ENCODE measurements at places on chromosomes 5 and 9.

DNA sequence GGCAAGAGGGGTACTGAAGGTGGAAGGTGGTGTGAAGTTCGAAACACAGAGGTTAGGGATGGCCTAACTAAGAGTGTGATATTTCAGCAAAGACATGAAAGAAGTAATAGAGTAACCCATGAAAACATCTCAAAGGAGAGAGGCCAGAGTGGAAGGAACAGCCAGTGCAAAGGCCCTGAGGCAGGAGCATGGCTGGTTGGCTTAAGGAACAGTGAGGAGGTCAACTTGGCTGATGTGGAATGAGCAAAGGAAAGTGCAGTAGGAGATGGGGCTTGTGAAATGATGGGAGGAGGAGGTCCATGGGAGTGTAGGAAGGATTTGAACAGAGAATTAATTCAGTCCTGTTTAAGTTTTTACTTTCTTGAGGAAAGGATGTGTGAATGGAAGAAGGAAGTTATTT is 178.3 kb upstream of the ZNF608 start:
- no peak for DNase-seq

DNA sequence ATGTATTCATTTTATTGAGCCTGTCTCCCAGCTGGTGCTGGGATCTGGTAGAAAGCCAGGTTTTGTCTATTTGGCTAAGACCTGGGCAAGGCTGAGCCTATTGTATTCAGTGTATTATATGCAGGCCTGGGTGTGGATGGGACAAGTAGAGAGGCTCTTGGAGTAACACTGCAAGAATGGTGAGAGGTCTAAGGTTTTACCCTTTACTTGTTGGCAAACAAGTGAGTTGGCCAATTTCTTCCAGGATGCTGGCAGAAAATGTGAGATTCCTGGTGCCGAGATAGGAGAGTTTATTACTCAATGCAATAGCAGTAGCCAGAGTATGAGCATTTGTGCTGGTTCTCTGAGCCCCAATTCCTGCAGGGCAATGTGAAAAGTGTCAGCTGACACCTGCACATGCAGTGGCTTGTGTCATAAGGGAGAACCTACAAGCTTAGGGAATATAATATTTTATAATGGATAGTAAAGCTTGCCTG is 141.7 kb upstream of the PRLR start:
- DNase-seq, result no peak

- no peak for DNase-seq
Observed at GRCh38 chr9:101408374-101409078, 9.9 kb downstream of the ZNF189 start.

DNA sequence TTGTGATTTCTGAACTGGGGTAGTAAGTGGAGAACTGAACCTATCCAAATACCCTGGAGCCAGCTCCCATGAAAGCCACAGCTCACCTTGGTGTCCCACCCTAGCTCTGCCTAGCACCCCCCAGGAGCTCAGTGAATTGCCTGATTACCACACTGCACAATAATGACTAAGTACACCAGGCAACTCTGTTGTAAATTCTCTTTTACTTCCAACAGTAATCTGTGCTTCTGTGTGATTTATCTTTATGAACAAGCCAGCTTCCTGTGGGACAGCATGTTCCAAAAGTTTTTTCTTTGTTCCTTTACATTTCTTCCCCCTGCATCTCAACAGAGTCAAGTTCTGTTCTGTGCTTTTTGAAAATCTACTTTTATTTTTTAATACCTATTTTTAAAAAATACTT is 22.1 kb upstream of the GRPEL2 start:
- DNase-seq, result no peak

DNA sequence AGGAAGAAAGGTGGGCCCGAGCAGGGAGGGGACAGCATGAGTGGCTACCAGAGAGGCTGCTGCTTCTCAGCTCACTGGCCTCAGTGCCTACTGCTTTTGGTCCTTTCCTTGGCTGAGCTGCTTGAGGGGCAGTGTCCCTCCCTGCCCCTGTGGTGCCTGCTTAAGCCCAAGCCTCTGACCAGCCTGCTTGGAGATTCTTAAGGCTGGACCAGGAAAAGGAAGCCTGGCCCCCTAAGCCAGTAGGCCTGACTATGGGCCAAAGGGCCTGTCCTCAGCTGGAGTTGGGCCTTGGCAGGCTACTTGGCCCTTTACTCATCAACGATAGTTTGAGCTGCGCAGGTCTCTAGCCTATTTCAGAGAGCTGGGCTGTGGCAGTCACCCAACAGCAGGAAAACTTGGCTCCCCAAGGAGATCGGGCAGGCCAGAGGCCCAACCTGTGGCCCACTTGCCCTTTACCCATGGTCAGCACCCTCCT is 24.9 kb downstream of the TCF7 start:
- no peak for DNase-seq

GRCh38 chr9:92535940-92536850 is at the start of gene ECM2:
TSS of gene ECM2 (minus strand) at chr9:92535990. CDS start at chr9:92522866, 13,124 bp downstream.
- DNase-seq, result no peak

GRCh38 chr9:108588246-108588645 is 267.5 kb downstream of the ACTL7B start:
- DNase-seq, result no peak

DNA sequence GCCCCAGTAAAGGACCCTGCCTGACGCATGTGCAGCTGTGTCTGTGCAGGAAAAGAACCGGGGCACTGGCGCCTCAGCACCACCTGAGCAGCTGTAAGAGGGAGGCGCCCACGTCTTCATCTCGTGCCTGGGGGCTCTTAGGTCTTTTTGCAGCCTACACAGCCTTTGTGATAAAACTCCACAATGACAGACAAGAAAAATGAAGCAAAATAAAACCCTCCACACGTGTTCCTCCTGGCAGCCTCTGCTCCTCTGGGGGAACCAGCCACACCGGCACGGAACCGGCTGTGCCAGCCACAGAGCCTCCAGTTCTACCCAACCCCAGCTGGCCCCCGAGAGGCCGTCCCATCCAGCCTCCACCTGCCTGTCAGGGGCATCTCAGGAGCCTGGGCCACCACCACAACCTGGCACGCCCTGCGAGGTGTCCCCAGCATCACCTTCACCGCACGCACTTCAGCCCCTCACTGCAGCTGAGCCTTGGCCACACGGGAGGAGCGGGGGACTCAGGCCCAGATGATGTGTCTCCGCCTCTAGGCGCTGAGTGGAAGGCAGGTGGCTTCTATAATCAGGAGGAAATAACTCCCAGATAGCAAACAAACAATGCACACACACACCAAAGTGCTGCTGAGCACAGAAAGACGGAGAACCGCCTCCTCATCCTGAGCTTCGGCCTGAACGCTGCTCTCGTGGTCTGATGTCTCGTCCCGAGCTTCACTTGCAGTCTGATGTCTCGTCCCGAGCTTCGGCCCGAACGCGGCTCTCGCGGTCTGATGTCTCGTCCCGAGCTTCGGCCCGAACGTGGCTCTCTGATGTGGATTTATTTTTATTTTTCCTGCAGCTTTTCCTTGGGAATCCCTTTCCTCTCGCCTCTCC is 28.6 kb upstream of the NSMF start:
- DNase-seq, result peak; percentile 76

GRCh38 chr9:68505681-68506409 is 34.8 kb downstream of the TMEM252 start:
- DNase-seq, result no peak

DNA sequence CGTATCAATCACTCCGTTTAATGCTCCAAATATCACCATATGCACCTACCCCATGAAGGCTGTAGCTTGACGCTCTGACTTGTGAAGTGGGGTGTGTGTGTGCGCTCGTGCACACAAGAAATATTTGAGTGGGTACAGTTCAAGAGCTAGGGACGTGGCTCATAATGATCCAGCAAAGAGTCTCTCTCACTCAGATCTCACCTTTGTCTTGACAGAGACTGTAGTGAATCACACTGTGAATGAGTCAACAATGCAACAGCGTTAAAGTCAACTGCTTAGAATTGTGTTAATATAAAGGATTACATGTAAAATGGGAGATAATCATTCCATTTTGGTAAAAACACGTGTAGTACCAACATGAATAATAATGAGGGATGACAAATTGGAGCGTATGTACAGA is 119.4 kb downstream of the MED27 start:
- DNase-seq, result no peak

GRCh38 chr5:141811287-141812155 is 66.7 kb downstream of the PCDH1 start:
- DNase-seq, result no peak

GRCh38 chr9:133558191-133559126 is 24.0 kb downstream of the ADAMTSL2 start:
- no peak for DNase-seq

- no peak for DNase-seq
Observed at GRCh38 chr5:90055831-90056328, 353.7 kb downstream of the CETN3 start.

Data from NCI-H2171 (cell line).